ENCODE measurements at places on chromosomes 1 and 21. TPM values are rescaled to one million over a fixed set of nuclear protein-coding genes. Genes with fewer than 3 reads are reported as not detected.

TEKT2 gene
- total RNA-seq = not detected

GRCh38 chr1:227887697-227888403, 59.9 kb downstream of the WNT9A start:
- peak; percentile 27 for DNase-seq
- H3K36me3 ChIP-seq = no peaks in the 10 kb centered on the region
- peak overlapping the region; percentile 55 for H3K27ac ChIP-seq

FCMR gene
- 753 TPM for total RNA-seq

ALDH4A1 gene
- total RNA-seq = 3.4 TPM

DNA sequence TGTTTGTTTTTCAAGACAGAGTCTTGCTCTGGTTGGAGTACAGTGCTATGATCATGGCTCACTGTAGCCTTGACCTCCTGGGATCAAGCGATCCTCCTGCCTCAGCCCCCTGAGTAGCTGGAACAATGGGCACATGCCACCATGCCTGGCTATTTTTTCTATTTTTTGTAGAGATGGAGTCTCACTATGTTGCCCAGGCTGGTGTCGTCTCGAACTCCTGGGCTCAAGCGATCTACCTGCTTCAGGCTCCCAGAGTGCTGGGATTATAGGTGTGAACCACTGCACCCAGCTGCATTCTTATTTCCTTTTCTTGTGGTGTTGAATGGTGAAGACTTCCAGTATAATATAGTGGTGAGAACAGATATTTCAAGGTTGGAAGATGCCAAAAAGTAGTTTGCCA, 28.0 kb downstream of the B3GALT5 start:
- H3K27ac ChIP-seq = no peak overlapping the region
- H3K4me3 ChIP-seq = no peak overlapping the region
- no peak for DNase-seq
- no peaks in the 10 kb centered on the region for H3K27me3 ChIP-seq

SH3BGR gene
- 1.7 TPM for total RNA-seq

- no peak for DNase-seq
- no peaks in the 10 kb centered on the region for H3K27me3 ChIP-seq
- H3K27ac ChIP-seq = no peak overlapping the region
- H3K36me3 ChIP-seq = no peaks in the 10 kb centered on the region
- no peak overlapping the region for H3K4me3 ChIP-seq
- H3K4me1 ChIP-seq = peaks cover 9% of the 10 kb centered on the region
Measured at GRCh38 chr1:205576805-205577761, 54.7 kb downstream of the ELK4 start.

DNA sequence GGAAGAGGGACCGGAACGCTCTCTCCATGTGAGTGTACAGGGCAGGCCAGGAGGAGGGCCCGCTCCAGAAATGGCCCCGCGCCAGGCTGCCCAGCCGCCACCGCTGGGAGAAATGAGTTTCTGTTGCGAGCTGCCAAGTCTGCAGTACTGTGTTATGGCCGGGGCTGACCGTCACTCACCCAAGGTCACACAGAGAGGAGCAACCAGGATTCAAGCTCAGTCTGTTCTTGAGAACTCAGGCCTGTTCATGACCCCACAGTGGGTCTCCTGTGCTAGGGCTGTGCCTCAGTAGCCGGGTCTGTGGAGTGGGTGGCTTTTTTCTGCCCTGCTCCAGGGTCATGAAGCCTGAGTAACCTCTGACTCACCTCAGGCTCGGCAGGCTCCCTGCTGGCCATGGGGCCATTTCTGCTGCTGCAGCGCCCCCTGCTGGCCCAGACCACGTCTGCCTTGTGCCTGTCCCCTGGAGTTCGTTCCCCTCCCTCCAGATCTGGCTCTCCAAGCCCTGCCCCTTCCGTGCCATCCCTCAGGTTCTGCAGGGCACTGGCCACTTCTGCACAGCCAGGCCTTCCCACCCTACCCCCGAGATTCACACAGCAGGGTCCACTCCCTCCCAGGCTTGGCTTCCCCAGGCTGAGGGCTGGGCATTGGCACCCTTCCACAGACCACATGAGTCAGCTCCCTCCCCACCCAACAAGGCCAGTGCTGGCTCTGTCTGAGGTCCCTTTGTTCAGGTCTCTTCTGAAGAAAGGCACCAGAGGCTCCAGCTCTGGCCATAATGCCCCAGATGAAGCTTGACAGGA, 51.8 kb downstream of the EDN2 start:
- H3K27me3 ChIP-seq = peaks cover 2% of the 10 kb centered on the region
- peak; percentile 58 for DNase-seq
- H3K4me3 ChIP-seq = no peak overlapping the region
- no peak overlapping the region for H3K27ac ChIP-seq
- no peaks in the 10 kb centered on the region for H3K4me1 ChIP-seq

MRPS15 gene
- 34.8 TPM for total RNA-seq

DNA sequence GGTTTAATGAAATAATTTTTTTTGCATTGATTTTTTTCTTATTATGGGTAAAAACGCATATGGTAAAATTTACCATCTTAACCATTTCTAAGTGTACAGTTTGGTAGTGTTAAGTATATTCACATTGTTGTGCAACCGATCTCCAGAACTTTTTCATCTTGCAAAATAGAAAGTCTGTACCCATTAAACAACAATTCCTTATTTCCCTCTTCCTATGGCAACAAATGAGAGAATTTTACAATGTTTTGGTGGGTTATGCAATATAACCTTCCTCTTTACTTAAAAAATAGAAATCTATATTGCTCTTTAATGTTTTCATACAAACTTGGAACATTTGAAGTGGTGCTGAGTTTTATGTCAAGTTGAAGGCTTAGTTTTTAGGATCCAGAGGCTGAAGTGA, 26.6 kb downstream of the MAP3K7CL start:
- no peak for DNase-seq
- no peak overlapping the region for H3K27ac ChIP-seq
- no peak overlapping the region for H3K4me3 ChIP-seq

GRCh38 chr1:114292835-114293234, 139.2 kb upstream of the SYT6 start:
- H3K36me3 ChIP-seq = no peaks in the 10 kb centered on the region
- no peaks in the 10 kb centered on the region for H3K27me3 ChIP-seq
- DNase-seq = no peak
- no peak overlapping the region for H3K4me3 ChIP-seq

- no peak for DNase-seq
- H3K4me1 ChIP-seq = no peaks in the 10 kb centered on the region
- no peak overlapping the region for H3K4me3 ChIP-seq
- H3K27ac ChIP-seq = no peak overlapping the region
Measured at GRCh38 chr1:8145545-8146202, 119.6 kb upstream of the ERRFI1 start.

PLA2G2C gene
- 0.10 TPM for total RNA-seq

CYP4A22 gene
- total RNA-seq = not detected

MYBPH gene
- not detected for total RNA-seq

DNA sequence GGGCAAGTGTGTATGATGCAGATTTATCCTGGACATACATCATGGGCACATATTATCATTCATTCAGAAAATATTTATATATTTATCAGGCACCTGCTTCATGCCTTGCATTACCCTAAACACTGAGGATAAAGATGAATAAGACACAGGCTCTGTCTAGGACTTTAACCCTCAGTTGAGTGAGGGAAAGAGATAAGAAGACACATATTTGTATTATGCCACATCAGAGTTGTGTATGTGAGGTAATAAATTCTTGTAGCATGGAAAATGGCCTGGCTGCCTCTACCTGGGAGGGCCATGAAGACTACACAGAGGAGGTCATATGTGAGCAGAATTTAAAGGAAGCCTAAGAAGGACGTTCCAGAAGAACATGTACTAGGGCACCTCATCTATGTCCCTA, 275.8 kb upstream of the ST6GALNAC5 start:
- no peak overlapping the region for H3K4me3 ChIP-seq
- H3K27ac ChIP-seq = no peak overlapping the region

DNA sequence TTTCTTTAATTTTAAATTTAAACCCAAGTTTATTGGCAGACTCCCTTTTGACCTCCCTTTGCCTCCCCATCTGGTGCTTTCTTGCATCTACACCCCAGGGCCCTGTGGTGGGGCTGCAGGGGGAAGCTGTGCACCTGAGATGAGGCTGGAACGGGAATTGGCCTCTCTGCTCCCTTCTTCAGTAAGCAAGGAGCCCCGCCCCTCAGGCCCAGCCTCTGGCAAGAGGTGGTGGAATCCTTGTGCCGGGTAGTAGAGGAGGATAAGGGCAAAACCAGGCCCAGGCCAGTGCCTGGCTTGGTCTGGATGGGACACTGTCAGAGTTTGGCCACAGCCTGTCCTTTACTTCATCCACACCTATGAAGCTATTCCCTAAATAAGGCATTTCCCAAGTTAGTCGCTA, 25.1 kb downstream of the ATP8B2 start:
- peaks cover 31% of the 10 kb centered on the region for H3K36me3 ChIP-seq
- no peak for DNase-seq
- no peak overlapping the region for H3K4me3 ChIP-seq

GRCh38 chr1:175690298-175690697, 53.1 kb downstream of the TNR start:
- H3K4me1 ChIP-seq = peaks cover 5% of the 10 kb centered on the region
- H3K27ac ChIP-seq = no peak overlapping the region
- no peaks in the 10 kb centered on the region for H3K27me3 ChIP-seq
- no peaks in the 10 kb centered on the region for H3K36me3 ChIP-seq
- H3K4me3 ChIP-seq = no peak overlapping the region

DNA sequence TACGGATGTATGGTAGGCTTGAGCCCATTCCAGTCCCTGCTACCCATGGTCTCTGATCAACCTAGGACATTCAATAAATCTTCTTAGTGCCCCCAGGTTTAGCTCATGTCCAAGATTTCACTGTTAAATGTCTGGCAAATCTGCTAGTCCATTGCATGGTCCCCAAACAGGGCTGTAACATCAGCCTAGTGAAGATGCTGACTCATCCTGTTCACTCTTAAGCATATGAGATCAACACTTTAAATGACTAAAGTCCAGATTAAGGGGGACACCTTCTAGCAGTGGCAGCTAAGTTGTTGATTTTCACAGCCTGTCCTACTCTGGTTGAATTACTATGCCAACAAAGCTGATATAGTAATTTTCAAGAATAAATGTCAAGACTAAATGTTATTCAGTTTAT, 46.5 kb upstream of the NUF2 start:
- H3K4me3 ChIP-seq = no peak overlapping the region
- H3K36me3 ChIP-seq = no peaks in the 10 kb centered on the region
- H3K27ac ChIP-seq = no peak overlapping the region

LCE1F gene
- not detected for total RNA-seq

GRCh38 chr1:158199849-158200248, 19.2 kb downstream of the CD1D start:
- no peak overlapping the region for H3K27ac ChIP-seq
- H3K4me1 ChIP-seq = peaks cover 11% of the 10 kb centered on the region
- no peak for DNase-seq
- H3K4me3 ChIP-seq = no peak overlapping the region
- no peaks in the 10 kb centered on the region for H3K36me3 ChIP-seq

BLACAT1 gene
- not detected for total RNA-seq

DNA sequence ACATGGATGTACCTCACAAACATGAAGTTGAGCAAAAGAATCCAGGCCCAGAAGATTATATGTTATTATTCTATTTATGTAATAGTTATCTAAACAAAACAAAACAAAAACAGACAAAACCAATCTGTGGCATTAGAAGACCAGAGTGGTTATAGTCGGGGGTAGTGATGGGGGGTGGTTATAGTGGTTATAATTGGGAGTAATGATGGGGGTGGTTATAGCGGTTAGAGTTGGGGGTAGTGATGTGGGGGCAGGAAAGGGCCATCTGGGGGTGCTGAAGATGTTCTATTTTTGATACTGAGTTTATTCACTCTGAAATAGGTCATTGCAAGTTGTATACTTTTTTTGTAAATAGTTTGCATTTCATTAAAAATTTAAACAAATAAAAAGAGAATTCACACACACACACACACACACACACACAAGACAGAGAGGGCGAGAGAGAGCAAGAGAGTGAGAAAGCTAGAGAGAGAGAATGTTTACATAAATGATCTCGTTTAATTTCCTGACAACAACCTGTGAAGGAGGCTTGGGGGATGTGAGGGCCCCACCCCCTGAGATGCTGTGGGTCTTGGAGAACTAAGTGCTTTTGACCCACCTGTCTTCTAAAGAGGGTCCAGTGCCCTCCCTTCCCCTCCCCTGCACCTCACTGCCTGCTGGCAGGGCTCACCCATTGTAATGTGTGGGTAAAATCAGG, 37.4 kb downstream of the RHOU start:
- H3K4me1 ChIP-seq = no peaks in the 10 kb centered on the region
- no peaks in the 10 kb centered on the region for H3K36me3 ChIP-seq
- no peak for DNase-seq
- H3K27me3 ChIP-seq = no peaks in the 10 kb centered on the region

GRCh38 chr1:32612189-32612881, 38.0 kb downstream of the ZBTB8OS start:
- no peak overlapping the region for H3K27ac ChIP-seq
- H3K4me3 ChIP-seq = peak overlapping the region; percentile 55
- H3K27me3 ChIP-seq = peaks cover 6% of the 10 kb centered on the region
- peak; percentile 62 for DNase-seq
- peaks cover 9% of the 10 kb centered on the region for H3K4me1 ChIP-seq

IQGAP3 gene
- 0.07 TPM for total RNA-seq

L1TD1 gene
- 0.15 TPM for total RNA-seq

SWT1 gene
- total RNA-seq = 8.5 TPM

FCRLA gene
- total RNA-seq = 142 TPM

OR2L13 gene
- not detected for total RNA-seq

GRCh38 chr1:66251546-66251945, 282.4 kb upstream of the SGIP1 start:
- no peak overlapping the region for H3K4me3 ChIP-seq
- H3K36me3 ChIP-seq = no peaks in the 10 kb centered on the region
- H3K27ac ChIP-seq = no peak overlapping the region
- no peak for DNase-seq

ADAMTS5 gene
- not detected for total RNA-seq

DNA sequence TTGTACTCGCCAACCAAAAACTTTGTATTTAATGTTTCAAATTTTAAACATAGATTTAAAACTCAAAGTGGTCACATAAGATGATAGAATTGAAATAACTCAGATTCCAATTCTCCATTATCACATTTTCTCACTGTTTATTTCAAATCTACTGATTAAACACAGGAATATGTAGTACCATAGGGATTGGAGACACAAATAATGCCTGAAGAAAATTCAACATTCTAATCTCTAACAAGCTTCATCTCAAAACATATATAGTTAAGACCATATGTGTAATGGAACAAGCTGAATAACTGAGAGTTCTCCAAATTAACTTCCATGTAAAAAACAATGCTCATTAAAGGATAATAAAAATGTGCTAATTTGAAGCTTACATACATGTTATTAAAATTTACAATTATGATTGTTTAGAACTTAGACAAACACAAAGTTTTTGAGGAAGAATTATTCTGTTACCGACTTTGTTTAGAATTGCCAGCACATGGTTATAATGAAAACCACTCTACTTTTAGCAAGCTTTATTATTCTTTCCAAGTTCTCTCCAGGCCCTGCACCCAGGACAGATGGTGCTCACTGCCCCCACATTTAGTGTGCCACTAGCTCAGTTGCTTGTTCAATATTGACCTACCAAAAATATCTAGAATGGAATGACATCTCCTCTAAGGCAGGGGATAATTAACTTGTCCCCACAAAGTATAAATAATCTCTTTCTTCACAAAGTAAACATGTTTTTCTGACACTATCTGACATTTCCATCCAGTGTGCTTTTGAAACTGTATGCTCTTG, 467.2 kb downstream of the TTLL7 start:
- H3K36me3 ChIP-seq = no peaks in the 10 kb centered on the region
- H3K4me3 ChIP-seq = no peak overlapping the region
- no peak for DNase-seq
- no peaks in the 10 kb centered on the region for H3K27me3 ChIP-seq
- no peaks in the 10 kb centered on the region for H3K4me1 ChIP-seq

GRCh38 chr1:193303849-193304248, 117.4 kb upstream of the B3GALT2 start:
- H3K27ac ChIP-seq = no peak overlapping the region
- DNase-seq = no peak
- no peaks in the 10 kb centered on the region for H3K36me3 ChIP-seq

EDARADD gene
- not detected for total RNA-seq

NR5A2 gene
- 0.07 TPM for total RNA-seq

ANKRD35 gene
- total RNA-seq = not detected

Measured in B cell (primary cell).